Mesothelial cell of epicardium (in vitro differentiated cells): ENCODE measurements at places on chromosomes 1 and 21. TPM values are rescaled to one million over a fixed set of nuclear protein-coding genes. Genes with fewer than 3 reads are reported as not detected.

PDC gene
- total RNA-seq = not detected in 3 replicates

SPATA21 gene
- total RNA-seq = 0.16 to 0.20 TPM in 2 of 3 replicates, not detected in the other

S100A16 gene
- total RNA-seq = 22.1 to 24.8 TPM (median 22.4 TPM) in 3 replicates

TRIM17 gene
- 28.2 to 30.6 TPM (median 28.8 TPM) in 3 replicates for total RNA-seq

DNA sequence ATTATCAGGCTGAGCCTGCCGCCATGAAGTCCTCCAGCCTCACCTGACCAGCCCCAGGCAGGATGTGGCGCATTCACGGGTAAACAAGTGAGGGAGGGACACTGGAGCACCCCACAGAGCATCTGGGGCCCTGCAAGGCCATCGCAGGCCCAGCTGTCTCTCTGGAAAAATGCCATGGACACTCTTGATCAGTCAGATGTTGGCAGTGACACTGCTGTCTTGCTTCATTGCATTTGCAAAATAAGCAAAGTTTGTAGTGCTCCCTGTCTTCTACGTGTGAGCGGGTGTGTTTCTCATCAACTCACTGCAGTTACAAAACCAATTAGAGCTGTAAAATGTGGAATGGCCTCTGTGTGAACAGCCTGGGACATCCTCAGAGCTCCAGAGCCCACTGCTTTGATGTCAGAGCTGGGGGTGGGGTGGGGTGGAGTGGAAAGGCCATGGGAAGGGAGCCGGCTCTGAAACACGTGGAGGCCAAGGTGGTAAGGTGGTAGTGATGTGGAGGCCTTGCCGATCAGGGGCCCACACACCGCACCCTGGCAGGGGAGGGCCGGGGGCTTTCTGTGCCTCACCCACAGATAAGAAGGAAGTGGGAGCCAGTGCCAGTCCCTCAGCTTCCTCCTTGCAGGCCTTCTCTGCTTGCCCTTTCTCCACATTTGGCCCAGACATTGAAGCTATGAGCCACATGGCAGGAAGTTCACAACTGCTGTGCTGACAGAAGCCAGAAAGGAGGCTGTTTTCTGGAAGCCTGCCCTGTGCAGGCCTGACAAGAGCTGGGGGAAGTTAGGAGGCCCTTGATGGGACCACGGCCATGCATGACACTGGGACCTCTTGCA lies 254.9 kb downstream of the RHOU start:
- no peak for DNase-seq

DNA sequence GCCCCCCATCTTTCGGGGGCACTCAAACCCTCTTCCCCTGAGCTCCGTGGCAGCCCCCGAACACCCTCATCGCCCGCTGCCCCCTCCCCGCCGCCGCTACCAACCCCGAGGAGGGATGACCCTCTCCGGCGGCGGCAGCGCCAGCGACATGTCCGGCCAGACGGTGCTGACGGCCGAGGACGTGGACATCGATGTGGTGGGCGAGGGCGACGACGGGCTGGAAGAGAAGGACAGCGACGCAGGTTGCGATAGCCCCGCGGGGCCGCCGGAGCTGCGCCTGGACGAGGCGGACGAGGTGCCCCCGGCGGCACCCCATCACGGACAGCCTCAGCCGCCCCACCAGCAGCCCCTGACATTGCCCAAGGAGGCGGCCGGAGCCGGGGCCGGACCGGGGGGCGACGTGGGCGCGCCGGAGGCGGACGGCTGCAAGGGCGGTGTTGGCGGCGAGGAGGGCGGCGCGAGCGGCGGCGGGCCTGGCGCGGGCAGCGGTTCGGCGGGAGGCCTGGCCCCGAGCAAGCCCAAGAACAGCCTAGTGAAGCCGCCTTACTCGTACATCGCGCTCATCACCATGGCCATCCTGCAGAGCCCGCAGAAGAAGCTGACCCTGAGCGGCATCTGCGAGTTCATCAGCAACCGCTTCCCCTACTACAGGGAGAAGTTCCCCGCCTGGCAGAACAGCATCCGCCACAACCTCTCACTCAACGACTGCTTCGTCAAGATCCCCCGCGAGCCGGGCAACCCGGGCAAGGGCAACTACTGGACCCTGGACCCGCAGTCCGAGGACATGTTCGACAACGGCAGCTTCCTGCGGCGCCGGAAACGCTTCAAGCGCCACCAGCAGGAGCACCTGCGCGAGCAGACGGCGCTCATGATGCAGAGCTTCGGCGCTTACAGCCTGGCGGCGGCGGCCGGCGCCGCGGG lies 837 bp downstream of the FOXD3 start:
- no peak for DNase-seq

- no peak for DNase-seq
Measured at GRCh38 chr1:18190598-18190997, 83.0 kb downstream of the IGSF21 start.

DNA sequence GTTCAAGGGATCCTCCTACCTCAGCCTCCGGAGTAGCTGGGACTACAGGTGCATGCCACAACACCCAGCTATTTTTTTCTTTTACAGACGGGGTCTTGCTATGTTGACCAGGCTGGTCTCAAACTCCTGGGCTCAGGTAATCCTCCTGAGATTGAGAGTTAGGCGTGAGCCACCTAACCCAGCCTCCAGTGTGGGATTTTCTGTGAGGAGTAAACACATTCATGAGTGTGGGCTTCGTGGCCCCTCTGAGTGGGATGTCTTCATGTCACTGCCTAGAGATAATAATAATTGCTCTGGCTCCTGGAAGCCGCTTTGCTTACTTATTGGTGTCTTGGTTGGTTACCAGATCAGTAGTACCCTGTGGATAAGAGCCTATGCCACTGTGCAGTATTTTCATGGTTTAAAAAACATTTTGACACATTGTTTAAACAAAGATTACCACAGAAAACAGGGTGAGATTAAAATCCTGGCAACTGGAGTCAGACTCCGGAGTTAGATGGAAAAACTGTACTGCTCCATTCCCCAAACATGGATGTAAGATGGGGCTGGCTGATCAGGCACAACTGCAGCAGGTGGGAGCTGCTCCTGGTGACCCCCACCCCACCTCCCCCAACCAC lies 159.1 kb upstream of the RAB4A start:
- no peak for DNase-seq

GRCh38 chr1:193674292-193674944 lies 488.0 kb upstream of the B3GALT2 start:
- no peak for DNase-seq

DNA sequence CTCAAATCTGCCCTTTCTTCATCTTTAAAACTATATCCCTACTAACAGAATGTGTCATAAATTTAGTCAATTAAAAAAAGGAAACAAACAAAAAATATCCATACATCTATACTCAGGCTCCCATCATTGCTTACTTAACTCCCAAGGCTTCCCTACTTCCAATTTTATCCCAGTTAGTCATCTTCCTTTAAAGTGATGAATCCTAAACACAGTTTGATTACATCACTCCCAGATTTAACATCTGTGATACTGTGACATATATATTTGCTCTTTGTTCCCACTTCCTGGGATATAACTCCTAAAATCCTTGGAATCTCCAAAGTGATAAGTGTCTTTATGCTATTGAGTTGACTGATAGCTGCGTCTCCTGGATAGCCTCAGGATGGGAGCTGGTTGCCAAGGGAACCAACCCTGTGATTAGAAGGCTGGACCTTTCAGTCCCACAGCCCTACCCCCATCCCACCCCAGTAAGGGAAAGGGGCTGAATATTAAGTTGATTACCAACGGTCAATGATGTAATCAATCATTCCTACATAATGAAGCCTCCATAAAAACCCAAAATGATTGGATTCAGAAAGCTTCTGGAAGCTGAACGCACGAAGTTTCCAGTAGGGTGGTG lies 21.6 kb downstream of the GLMN start:
- no peak for DNase-seq

DNA sequence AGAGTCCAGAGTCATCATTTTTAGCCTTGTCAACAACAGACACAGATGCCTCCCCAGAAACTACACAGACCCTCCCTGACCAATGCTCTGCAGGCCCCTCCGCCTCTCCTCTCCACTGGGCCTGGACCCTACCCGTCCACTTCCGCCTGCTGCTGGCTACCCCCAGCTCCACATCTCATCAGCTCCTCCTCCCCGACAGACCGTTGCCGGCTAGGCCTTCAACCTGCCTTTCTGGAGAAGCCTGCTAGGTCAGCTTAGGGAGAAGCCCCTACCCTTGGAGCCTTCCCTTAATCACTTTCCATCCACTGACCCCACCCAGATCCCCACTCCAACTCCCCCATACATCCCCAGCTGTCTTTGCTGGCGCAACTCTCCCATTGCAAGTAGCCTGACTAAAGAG lies 1.4 kb downstream of the TRIM17 start:
- no peak for DNase-seq

GRCh38 chr1:168656485-168656884 lies 72.5 kb downstream of the DPT start:
- no peak for DNase-seq

DNA sequence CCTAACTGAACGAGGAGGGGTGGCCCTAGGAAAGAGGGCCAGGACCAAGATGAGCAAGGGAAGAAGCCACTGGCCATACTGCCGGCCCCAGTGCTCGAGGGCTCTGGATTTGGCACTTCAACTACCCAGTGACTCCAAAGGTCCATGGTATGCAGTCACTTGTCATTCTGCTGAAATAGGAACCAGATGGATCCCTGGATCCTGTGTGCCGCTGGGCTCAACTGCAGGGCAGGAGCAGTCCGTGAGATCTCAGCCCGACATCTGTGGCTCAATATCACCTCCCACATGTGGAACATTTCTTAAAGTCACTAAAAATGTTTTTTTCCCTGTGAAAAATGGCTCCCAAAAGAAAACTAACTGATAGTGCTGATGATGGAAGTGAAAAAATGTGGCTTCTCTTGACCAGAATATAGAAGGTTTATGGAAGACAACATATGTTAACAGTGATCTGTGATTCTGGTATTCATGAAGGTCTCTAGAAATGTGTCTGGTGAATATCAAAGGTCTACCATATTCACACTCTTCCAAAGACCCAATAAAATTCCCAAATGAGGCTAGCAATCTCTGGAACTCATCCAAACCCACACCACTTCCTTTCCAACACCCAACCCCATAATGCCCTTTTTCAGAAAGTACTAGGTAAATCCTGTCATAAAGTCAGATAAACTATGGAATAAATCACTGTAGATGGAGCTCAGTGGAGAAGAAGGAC lies 24.1 kb downstream of the PAFAH2 start:
- no peak for DNase-seq

- no peak for DNase-seq
Measured at GRCh38 chr1:25091658-25092057, 140.6 kb downstream of the SYF2 start.

DNA sequence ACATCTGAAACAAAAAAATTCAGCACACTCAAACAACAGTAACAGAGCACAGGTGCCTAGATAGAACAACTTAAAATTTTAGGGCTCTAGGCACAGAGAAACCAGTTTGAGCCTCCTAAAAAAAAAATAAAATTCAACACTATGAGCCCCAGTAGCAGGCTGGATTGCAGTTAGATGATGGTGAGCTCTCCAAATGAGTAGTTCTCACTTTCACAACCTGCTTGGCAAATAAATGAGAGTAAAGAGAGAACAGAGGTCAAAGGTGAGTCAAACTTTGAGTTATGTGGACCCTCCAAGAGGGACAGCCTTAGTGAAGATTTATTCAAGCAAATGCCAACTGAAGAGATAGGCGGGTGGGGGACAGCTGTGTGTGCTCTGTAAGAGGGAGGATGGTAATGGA lies 3.6 kb downstream of the BEND5 start:
- no peak for DNase-seq
